Activated T-cell treated with anti-CD3 and anti-CD28 coated beads, Interleukin-2, amount 50 U/mL, for 24 hours (primary cell): ENCODE measurements at places on chromosomes 1 and 21.

DNA sequence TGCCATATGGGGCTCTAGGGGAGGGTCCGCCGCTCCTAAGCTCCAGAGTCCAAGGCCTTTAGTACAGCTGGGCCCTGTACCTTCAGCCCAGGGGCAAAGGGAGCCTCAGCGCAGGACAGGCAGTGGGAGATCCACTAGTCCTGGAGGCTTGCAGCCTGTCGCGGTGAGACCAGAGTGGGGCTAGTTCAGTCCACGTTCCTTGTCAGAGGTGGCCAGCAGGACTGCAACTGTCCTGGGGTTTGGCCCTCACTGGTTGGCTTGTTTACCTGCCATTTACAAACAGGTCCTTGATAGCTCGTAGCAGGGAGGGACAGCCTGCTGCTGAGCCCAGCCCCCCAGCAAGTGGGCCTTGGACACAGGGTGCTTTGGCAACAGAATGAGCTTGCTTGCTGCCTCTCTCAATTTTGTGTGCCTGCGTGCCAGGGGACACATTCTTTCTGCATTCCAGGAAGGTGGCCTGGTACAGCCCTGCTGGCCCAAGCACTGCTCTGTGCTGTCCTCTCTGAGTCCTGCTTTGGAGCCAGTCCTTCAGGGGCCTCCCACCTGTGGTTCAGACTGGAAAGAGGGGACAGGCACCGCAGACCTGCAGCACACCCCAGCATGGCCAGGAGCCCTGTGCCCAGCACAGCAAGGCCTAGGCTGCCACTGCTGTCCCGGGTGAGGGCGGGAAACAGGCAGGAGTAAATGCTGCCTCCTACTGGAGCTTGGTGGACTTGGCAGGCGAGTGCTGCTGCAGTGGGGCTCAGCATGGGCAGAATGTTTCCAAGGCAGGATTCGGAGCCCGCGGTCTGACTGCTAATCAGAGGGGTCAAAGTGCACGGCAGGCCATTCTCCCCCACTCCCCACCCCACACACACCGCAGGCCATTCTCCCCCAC, 15.2 kb downstream of the H6PD start:
- peak; percentile 55 for DNase-seq

GRCh38 chr1:179178950-179179349, 50.5 kb downstream of the ABL2 start:
- DNase-seq: no peak

DNA sequence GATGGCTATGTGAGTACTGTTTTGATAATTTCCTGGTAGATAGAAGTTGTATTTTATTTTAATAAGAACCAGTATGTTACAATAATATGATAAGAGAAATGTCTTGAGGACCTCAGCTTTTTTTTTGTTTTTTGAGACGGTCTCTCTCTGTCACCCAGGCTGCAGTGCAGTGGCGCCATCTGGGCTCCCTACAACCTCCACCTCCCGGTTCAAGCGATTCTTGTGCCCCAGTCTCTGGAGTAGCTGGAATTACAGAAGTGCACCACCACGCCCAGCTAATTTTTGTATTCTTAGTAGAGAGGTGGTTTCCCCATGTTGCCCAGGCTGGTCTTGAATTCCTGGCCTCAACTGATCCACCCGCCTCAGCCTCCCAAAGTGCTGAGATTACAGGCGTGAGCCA, 968.1 kb upstream of the ADGRL4 start:
- DNase-seq: no peak

- no peak for DNase-seq
Measured at GRCh38 chr1:55612988-55613387, 397.8 kb upstream of the USP24 start.

GRCh38 chr1:156136970-156137483, 16.4 kb upstream of the SEMA4A start:
- DNase-seq: no peak

- no peak for DNase-seq
Measured at GRCh38 chr1:88892357-88892877, 1.1 kb upstream of the GTF2B start.

DNA sequence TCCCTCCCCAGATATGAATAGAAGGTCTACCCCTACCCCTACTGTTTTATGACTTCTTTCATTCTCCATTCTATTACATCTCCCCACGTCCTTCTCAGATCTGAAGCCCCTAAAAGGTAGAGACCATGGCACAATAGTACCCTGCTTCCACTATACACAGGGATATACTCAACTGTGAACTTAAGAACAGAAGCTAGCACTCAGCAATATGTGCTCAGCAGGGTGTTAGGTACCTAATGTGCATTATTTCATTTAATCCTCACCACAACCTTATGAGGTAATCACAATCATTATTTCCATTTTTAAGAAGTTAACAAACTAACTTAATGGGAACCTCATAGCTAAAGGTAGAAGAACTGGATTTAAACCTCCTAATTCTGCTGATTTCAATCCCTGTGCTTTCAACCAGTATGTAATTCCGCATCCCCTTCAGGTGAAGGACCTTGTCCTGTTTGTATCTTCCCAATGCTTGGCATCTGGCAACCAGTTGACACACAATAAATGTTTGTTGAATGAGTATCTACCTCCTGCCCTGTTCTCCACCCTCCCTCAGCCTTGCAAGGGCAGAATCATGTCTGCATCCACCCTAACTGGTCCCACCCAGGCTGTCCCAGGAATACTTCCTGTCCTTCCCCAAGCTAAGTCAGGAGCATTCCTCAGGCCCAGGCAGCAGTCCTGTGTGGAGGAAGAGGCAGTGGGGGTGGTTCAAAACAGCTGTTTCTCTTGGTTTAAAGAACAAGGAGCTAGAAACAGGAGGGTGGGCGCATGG, 6.5 kb downstream of the DENND2D start:
- DNase-seq: no peak

DNA sequence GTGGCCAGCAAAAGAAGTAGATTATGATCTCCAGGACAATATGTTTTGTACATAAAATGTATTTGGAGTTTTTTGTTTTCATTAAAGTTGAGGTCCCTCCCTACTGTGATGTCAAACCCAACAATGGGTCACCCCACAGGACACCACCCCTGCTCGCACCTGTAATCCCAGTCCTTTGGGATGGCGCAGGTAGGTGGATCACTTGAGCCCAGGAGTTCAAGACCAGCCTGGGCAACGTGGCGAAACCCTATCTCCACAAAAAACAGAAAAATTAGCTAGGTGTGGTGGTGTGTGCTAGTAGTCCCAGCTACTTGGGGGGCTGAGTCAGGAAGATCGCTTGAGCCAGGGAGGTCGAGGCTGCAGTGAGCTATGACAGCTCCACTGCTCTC, 9.0 kb downstream of the ZBTB17 start:
- DNase-seq: no peak

- no peak for DNase-seq
Measured at GRCh38 chr1:96763514-96763913, 41.9 kb downstream of the PTBP2 start.

DNA sequence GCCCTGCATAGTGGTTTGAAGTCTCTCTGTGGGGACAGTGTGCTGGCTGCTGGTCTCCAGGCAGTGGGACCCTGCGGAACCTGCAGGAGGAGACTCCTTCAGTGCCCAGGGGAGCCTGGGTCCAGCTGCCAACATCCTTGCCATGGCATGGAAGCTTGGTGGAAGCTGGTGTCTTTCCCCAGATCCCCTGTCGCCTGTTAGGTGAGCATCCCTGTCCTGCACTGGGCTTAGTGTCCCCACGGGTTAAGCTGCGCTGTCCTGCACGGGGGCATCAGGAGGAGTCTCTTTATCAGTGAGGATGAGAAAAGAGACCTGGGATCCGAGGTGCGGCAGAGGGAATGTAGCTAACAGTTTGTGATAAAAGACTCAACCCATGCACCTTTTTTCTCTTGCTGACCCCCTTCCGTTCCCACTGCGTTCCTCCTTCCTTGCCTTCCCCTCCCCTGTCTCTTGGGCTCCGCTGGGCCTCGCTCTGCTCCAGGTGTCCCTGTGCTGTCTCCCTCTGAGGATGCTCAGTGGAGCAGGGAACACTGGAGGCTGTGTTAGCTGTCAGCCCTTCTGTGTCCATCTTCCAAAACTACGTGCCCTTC, 59.3 kb downstream of the SLC37A1 start:
- no peak for DNase-seq

DNA sequence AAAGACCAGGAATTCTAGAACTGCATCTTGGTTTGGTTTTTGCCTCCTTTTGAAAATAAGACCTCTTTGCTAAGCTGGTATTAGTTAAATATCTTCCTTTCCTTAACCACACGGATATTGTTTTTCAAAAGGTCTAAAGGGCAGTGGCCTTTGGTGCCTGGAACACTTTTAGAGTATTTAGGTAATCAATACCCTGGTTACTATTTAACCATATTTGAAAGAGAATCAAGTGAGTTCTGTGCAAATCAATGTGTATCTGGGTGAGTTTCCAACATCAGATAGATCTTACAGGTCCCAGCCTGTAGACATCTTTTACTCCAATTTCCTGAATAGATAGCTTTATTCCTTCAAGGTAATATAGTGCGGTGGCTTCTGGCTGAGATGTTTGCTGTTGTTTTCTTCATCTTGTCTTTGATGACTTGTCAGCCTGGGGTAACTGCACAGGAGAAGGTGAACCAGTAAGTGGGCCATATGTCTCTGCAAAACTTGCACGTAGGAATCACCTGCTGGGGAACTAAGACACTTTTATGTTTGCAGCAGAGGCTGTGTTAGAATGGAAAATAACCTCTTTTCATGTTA, at the start of gene C8A:
Gene C8A (plus strand): TSS at position 277 of the 579 bp plus-strand sequence. CDS start 105 bp downstream, at position 382.
- DNase-seq: no peak

- DNase-seq: no peak
Measured at GRCh38 chr1:65469889-65470340, 49.4 kb downstream of the LEPR start.

- no peak for DNase-seq
Measured at GRCh38 chr1:217856342-217857034, 225.3 kb downstream of the SPATA17 start.

DNA sequence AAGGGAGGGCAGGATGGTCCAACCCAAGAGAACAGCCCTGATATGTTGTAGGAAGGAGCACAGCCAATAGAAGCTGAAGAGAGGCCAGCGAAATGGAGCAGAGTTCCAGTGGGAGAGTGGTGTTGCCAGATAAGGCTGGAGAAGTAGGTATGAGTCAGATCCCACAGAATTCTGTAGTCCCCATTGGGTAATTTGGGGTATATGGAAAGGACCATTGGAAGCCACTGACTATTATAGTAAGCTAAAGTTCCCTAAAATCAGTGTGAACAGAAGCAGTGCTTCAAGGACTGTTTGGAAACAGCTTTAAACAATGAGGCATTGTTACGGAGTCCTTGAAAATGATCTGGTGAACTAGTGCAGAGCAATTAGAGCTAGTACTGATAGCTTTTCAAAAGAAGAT, 63.0 kb downstream of the DISP1 start:
- no peak for DNase-seq

DNA sequence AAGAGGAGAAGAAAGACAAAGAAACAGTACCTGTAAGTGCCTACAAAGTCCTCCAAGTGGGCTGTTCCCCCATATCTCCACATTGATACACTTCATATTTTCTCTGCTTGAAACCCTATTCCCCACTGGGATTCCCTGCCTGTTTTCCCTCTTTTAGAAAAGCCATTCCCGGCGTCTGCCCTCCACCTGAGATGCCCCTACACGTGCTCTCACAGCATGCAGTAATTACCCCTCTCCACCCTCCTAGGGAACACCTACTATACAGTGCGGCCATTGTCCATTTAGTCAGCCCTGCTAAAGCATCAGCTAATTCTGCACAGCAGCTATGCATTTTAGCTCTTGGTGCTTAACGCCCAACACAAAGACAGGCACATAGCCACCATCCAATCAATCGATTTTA, 135.7 kb upstream of the TIAM1 start:
- DNase-seq: no peak

- DNase-seq: no peak
Measured at GRCh38 chr1:76872944-76873343, 5.7 kb downstream of the ST6GALNAC5 start.

GRCh38 chr1:204991342-204991844, 51.6 kb upstream of the CNTN2 start:
- no peak for DNase-seq

- DNase-seq: no peak
Measured at GRCh38 chr1:15207031-15207828, 39.8 kb upstream of the FHAD1 start.

- DNase-seq: no peak
Measured at GRCh38 chr1:30140566-30140965, 582.8 kb downstream of the MATN1 start.

DNA sequence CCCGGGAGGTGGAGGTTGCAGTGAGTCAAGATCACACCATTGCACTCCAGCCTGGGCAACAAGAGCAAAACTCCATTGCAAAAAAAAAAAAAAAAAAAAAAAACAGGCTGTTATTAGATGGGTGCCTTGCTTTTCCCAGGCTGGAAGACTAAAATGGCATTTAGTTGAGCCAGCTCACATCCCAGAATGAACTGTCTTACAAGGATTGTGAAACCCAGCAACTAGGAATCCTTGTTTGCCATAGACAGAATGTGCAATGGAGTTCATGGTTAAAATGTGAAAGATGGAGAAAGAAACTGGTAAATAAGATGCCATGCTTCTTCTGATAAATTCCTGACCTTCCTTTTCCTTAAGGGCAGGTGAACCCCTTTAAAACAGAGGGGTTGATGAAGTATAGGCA, 215.8 kb upstream of the GREM2 start:
- no peak for DNase-seq

DNA sequence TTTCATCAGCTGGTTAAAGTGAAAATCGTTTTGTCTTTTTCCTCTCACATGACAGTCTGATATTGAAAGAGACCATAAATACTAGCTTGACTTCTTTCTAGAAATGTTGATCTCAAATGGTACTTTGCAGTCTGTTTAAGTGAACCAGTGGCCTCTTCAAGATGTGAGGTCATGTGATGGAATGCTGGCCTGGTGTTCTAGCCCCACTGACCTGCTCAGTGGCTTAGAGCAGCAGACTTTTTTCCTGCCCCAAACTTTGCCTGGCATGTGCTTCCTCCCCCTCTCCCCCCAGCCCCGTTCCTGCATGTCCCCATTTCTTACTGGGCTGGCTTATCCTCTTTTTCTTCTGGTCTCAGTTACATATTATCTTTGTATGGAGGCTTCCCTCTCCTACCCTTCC, 34.3 kb downstream of the ZYG11A start:
- DNase-seq: no peak

- DNase-seq: no peak
Measured at GRCh38 chr21:43639470-43640353, 19.6 kb downstream of the HSF2BP start.

DNA sequence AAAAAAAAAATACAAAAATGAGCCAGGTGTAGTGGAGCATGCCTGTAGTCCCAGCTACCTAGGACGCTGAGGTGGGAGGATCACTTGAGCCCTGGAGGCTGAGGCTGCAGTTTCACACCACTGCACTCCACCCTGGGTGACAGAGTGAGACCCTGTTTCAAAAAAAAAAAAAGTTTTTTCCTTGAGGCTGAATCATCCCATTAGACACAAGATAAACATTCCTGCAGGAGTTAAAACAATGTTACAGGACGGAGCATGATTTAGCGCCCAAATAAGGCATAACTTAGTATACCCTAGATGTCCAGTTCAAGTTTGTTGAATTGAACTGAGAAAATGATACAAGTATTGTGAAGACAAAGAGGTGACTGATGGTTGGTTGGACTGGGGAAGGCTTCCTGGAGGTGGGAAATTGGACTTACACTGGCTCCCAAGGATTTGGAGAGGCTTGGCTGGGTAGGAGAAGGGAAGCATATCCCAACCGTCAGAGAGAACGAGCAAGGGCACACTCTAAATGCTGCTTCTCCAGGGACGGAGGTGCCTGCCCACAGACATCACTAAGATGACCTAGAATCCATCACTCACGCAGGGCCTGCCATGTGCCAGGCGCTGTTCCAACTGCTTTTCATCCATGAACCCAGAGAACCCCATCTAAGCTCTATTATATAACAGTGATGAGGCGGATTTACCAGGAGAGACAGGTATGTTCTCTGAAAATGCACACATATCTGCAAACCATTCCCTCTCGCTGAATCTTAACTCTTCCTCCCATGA, 610.6 kb downstream of the KIF26B start:
- no peak for DNase-seq

- DNase-seq: no peak
Measured at GRCh38 chr1:21297975-21298374, 7.7 kb upstream of the ECE1 start.
